Vagina (tissue), 2 donors: ENCODE measurements at places on chromosomes 11 and 22.

DNA sequence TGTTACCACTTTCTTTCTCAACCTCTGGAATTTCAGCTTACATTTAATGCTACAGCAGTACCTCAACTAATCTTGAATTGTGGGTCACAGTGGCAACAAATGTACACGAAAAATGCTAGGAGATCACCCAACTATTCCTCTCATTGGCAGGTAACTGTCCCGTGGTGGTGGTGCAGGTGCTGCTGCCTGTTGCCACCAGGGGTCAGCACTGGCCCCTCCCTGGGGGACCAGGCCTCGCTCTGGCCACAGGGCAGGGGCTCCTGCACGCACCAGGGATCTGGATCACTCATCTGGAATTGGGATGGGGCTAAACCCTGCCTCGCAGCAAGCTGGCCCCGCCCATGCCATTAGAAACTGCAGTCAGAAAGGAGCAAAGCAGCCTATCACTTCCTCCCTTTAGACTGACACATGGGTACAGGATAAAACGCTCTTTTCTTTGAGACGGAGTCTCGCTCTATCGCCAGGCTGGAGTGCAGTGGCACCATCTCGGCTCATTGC, 6.9 kb upstream of the POLDIP3 start:
- H3K36me3 ChIP-seq: peaks cover 45% of the 10 kb centered on the region
- peaks cover 67% of the 10 kb centered on the region for H3K4me1 ChIP-seq
- no peak for DNase-seq
- no peaks in the 10 kb centered on the region for H3K27me3 ChIP-seq

- H3K4me3 ChIP-seq: peak overlapping the region; percentile 86
- peak overlapping the region; percentile 95 for H3K27ac ChIP-seq
- peaks cover 70% of the 10 kb centered on the region for H3K4me1 ChIP-seq
- no peaks in the 10 kb centered on the region for H3K27me3 ChIP-seq
- DNase-seq: no peak
- H3K36me3 ChIP-seq: no peaks in the 10 kb centered on the region
Measured at GRCh38 chr11:1761110-1761856, 2.4 kb downstream of the CTSD start.

DNA sequence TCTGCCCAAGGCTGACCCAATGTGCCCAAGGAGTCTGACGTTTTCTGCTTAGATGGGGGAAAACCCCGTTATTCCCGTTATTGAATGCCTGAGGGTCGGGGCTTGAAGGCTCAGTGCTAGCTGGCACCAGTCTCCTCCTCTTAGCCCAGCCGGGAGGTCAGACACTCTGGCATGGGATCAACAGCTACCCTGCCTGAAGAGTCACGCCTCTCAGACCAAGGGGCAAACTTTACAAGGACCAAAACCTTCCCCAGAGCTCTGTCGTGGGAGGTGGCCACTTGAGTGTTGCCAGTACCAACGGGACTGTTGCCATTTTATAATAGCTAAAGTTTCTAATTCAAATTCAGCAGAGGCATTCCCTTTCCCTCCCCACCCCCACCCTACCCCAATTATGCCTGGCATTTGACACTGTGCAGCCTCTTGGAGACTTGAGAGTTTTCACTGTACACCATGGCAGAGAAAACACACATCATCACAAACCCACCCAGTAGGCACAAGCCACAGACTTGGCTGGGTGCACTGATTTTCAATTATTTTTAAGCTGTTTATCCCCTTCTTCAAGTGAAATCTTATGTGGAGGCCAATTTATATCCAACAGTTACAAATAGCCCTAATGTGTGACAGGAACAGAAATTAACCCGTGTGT, 137.5 kb upstream of the SYT13 start:
- no peaks in the 10 kb centered on the region for H3K27me3 ChIP-seq
- DNase-seq: no peak
- H3K36me3 ChIP-seq: no peaks in the 10 kb centered on the region
- H3K4me3 ChIP-seq: no peak overlapping the region
- no peak overlapping the region for H3K27ac ChIP-seq

- no peaks in the 10 kb centered on the region for H3K36me3 ChIP-seq
- H3K4me3 ChIP-seq: no peak overlapping the region
- DNase-seq: no peak
- H3K27ac ChIP-seq: no peak overlapping the region
- no peaks in the 10 kb centered on the region for H3K4me1 ChIP-seq
- H3K27me3 ChIP-seq: no peaks in the 10 kb centered on the region
Measured at GRCh38 chr11:10032935-10033334, 261.1 kb downstream of the SBF2 start.

GRCh38 chr11:35650467-35650866, 12.1 kb upstream of the TRIM44 start:
- DNase-seq: no peak
- no peaks in the 10 kb centered on the region for H3K27me3 ChIP-seq
- no peak overlapping the region for H3K4me3 ChIP-seq
- H3K4me1 ChIP-seq: no peaks in the 10 kb centered on the region
- no peak overlapping the region for H3K27ac ChIP-seq

DNA sequence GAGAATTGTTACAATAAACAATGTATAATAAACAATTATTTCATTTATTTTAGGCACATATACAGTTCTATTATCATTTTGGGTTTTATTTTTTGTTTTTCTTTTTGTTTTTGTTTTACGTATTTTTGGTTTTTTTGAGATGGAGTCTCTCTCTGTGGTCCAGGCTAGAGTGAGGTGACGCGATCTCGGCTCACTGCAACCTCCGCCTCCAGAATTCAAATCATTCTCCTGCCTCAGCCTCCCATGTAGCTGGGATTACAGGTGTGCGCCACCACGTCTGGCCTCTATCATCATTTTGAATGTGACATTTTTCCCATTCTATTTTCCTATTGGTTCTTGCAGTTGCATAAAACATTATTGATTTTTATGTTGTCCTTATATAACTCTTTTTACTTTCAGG, 20.4 kb upstream of the OR52A1 start:
- no peak for DNase-seq
- no peaks in the 10 kb centered on the region for H3K27me3 ChIP-seq
- no peaks in the 10 kb centered on the region for H3K4me1 ChIP-seq
- no peak overlapping the region for H3K27ac ChIP-seq
- H3K36me3 ChIP-seq: no peaks in the 10 kb centered on the region
- H3K4me3 ChIP-seq: no peak overlapping the region

GRCh38 chr22:44880610-44881290, 128.4 kb downstream of the ARHGAP8 start:
- H3K27me3 ChIP-seq: no peaks in the 10 kb centered on the region
- DNase-seq: peak; percentile 77

DNA sequence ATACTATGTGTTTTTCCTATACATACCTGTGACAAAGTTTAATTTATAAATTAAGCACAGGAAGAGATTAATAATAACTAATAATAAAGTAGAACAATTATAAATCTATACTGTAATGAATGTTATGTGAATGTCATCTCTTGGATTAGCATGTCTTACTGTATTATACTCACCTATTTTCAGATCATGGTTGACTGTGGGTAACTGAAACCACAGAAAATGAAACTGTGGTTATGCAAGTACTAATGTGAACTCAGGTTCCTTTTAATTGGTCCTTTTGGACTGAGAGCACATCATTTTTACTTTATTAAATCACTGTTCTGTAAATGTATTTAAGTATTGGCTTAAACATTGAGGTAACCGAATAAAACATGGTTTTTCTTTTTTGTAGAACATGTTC, 108.8 kb downstream of the PPP6R3 start:
- H3K4me1 ChIP-seq: peaks cover 12% of the 10 kb centered on the region
- H3K36me3 ChIP-seq: peaks cover 57% of the 10 kb centered on the region
- H3K27ac ChIP-seq: no peak overlapping the region
- H3K27me3 ChIP-seq: no peaks in the 10 kb centered on the region
- H3K4me3 ChIP-seq: no peak overlapping the region

DNA sequence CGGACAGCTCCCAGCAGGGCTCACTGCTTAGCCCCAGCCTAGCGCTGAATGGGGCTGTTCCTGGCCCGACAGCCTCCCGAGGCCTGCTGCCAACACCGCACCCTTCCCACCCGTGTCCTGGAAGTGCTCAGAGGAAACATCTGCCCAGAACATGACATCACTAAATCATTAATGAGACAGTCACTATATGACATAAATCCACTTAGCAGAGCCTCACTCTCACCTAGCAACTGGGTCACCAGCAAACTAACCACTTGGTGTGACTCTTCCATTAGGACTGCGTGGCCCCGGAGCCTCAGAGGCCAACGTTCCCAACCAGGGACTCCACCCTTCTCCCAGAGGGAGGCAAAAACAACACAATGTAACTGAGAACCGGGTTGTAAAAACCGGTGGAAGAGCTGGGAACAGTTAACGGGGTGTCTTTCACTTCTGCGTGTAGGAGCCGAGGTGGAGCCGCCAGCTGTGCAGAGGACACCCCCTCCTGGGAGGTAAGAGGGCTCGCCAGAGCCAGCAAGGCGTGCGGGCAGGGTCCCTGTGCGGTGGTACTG, 21.4 kb upstream of the PACSIN2 start:
- no peak for DNase-seq
- H3K4me1 ChIP-seq: peaks cover 23% of the 10 kb centered on the region
- no peak overlapping the region for H3K4me3 ChIP-seq
- no peaks in the 10 kb centered on the region for H3K36me3 ChIP-seq

DNA sequence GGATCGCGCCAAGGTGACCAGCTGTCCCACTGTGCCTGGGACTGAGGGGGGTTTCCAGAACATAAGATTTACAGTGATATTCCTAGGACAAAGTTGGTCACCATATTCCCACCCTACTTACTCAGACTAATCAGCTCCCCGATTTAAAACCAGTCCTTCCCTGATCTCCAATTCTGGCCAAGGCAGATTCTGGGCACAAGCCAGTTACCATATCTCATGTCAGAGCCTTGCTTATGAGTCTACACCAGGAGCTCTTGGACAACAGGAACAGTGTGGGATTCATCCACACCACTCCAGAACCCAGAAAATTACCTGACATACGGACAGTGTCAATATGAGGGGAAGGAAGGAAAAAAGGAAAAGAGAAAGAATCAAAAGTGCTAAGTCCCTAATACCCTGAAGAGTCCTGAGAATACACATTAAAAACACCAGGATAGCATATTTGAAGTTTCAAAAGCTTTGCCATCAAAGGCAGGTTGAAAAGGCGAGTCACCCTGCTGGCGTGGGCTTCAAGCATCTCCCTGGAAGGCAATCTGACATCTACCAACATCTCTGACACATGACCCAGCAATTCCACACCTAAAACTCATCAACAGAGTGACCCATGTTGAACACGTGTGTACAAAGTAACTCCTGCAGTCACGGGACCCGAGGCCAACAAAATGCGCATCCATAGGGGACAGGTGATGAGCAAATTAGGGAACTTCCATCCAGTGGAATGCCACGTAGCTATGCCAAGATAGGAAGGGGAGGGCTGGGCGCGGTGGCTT, 8.0 kb upstream of the IL2RB start:
- no peak overlapping the region for H3K4me3 ChIP-seq
- DNase-seq: no peak
- H3K4me1 ChIP-seq: no peaks in the 10 kb centered on the region
- no peaks in the 10 kb centered on the region for H3K36me3 ChIP-seq

GRCh38 chr11:70531281-70532065, 133.1 kb downstream of the CTTN start:
- no peaks in the 10 kb centered on the region for H3K36me3 ChIP-seq
- H3K4me3 ChIP-seq: no peak overlapping the region
- no peak for DNase-seq
- no peaks in the 10 kb centered on the region for H3K4me1 ChIP-seq
- H3K27me3 ChIP-seq: no peaks in the 10 kb centered on the region

DNA sequence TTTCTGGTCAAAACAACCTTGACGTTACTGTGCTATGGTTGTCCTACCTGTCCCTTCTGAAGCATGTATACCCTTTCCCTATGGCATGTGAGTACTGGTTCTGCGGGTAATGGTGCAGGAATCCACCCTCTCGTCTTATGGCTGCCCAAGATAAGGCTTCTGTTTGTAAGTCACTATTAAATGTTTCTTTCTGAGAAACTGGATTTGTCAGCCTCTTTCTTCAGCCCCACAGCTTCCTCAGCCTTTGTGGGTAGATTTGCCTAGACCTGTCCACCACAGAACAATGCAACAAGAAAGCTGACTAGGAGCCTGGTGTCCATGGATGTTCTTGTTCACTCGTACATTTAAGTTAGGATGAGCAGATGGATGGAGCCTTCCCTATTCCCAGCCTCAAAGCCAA, 14.4 kb downstream of the MMP7 start:
- no peak overlapping the region for H3K4me3 ChIP-seq
- no peaks in the 10 kb centered on the region for H3K36me3 ChIP-seq
- no peaks in the 10 kb centered on the region for H3K27me3 ChIP-seq
- DNase-seq: no peak
- H3K27ac ChIP-seq: no peak overlapping the region

DNA sequence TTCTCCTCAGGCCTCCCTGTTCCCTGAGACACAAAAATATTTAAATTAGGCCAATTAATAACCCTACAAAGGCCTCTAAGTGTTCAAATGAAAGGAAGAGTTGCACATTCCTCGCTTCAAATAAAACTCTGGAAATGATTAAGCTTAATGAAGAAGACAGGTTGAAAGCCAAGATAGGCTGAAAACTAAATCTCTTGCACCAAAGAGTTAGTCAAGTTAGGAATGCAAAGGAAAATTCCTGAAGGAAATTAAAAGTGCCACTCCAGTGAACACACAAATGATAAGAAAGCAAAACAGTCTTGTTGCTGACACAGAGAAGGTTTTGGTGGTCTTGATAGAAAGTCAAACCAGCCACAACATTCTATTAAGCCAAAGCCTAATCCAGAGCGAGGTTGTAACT, 574.4 kb downstream of the OPCML start:
- no peak for DNase-seq
- no peak overlapping the region for H3K27ac ChIP-seq
- H3K4me1 ChIP-seq: no peaks in the 10 kb centered on the region

GRCh38 chr22:18056161-18056666, 21.6 kb upstream of the PEX26 start:
- no peak overlapping the region for H3K4me3 ChIP-seq
- no peak for DNase-seq
- peaks cover 31% of the 10 kb centered on the region for H3K4me1 ChIP-seq
- no peaks in the 10 kb centered on the region for H3K36me3 ChIP-seq
- no peaks in the 10 kb centered on the region for H3K27me3 ChIP-seq

DNA sequence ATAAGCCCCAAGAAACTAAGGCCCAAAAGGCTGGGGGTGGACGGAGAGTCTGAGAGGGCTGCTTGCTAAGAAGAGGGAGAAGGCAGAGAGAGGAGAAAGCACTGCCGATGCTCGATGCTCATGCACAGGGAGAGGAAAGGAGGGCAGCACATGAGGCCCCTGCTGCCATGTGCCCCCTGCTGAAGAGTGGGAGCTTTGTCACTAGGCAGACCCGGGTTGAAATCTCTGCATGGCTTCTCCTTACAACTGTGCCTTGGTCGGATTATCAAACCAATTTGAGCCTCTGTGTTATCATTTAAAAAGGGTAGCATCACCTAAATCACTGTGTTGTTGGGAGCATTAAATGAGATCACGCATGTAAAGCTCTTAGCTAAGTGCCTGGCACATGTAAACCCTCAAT, 330.5 kb downstream of the NXPE2 start:
- no peak for DNase-seq
- no peaks in the 10 kb centered on the region for H3K27me3 ChIP-seq
- no peaks in the 10 kb centered on the region for H3K36me3 ChIP-seq
- H3K27ac ChIP-seq: no peak overlapping the region

GRCh38 chr11:64754919-64755662, 4.7 kb downstream of the PYGM start:
- no peaks in the 10 kb centered on the region for H3K27me3 ChIP-seq
- no peak overlapping the region for H3K4me3 ChIP-seq
- H3K4me1 ChIP-seq: peaks cover 10% of the 10 kb centered on the region
- H3K36me3 ChIP-seq: no peaks in the 10 kb centered on the region
- H3K27ac ChIP-seq: no peak overlapping the region
